ENCODE measurements at places on chromosomes 16 and 17.
A peak's percentile ranks its signal among the peaks of the same experiment; 100 is the strongest.

DNA sequence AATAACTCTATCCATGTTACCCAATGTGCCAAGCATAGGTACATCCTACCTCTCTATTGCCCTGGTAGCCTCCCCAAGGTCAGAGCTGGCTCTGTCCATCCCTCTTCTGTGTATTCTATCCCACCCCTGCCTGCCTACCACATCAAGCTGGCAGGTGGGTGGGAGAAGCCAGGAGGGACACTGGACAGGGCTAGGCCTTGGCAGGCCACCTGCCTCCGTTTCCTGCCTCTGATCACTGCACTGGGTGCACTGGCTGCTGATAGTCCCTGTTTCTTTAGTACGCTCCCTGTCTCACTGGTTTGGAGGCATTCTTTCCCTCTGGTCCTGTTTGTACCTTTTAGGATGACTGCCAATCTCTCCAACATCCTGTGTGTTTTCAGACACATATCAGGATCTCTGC is 12.7 kb downstream of the TK2 start:
- no peak for DNase-seq

GRCh38 chr17:4849011-4849536 is 15.9 kb downstream of the MINK1 start:
- no peak for DNase-seq

DNA sequence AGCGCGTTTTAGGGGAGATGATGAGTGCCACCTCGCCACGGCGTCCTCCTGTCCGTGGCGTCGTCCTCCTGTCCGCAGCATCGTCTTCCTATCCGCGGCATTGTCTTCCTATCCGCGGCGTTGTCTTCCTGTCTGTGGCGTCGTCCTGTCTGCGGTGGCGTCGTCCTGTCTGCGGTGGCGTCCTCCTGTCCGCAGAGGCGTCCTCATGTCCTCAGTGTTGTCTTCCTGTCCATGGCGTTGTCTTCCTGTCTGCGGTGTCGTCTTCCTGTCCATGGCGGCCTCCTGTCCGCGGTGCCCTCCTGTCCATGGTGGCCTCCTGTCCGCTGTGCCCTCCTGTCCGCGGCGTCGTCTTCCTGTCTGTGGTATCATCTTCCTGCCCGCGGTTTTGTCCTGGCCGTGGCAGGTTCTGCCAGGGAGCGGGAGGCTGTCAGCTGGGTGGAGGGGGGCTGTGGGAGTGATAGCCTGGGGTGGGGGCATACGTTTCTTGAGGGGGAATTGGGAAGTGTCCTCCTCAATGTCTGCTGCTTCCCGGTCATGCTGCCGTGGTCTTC is 30.9 kb downstream of the TBCD start:
- DNase-seq, result no peak

- DNase-seq, result no peak
Measured at GRCh38 chr16:72171236-72171635, 719 bp downstream of the PMFBP1 start.

DNA sequence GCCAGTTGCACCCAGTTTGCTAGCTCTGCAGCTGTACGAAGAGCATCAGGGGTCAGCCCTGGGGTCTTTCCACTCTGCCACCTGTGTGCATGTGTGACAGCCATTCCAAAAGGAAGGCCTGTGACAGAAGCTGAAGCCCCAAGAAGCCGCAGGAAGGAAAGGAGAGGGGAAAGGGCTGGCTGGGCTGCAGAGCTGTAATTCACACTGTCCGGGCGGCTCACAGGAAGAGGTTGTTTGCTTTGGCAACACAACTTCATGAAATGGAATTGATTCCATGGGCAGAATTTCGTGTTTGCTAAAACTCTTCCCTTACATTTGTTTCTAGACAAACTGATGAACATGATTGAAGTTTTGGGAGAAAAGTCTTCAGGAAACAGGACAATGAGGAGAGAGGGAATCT is 14.8 kb downstream of the TMEM204 start:
- no peak for DNase-seq

DNA sequence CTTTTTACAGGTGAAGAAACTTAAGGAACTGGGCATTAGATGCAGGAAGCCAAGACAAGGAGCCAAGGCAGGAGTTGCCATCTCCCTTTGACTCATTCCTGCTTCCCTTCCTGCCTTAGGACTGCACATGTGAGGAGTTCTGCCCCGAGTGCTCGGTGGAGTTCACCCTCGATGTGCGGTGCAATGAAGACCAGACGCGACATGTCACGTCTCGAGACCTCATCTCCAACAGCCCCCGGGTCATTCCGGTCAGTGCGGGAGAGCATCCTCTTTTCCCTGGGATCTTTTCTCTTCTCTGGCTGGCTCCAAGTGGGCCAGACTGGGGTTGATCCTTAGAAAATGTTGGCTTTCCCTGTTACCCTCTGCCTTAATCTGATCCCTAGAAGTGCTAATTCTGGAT is 6.6 kb downstream of the POLR2C start:
- DNase-seq, result no peak

GRCh38 chr16:88200896-88201185 is 181.9 kb upstream of the ZNF469 start:
- DNase-seq, result no peak

- no peak for DNase-seq
Measured at GRCh38 chr16:28180655-28181460, 30.9 kb downstream of the XPO6 start.

DNA sequence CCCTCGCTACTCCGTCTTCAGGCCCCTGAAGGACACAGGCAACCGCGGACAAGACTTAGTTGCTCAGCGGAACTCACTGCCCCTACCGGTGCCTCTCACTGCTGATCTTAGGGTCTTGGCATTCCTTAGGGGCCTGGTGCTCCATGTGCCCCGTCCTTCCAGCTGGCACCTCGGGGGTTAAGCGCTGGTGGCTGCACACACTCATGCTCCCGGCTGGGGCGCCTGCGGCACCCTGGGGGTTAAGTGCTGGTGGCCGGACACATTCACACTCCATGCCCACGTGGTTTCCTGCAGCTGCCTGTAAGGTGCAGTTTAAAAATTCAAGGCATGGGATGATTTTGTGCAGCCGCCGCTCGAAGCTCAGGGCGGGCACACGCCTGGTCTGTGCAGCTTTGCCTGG is 45.1 kb downstream of the BAIAP2 start:
- no peak for DNase-seq

GRCh38 chr16:56921571-56921970 is 10.4 kb upstream of the HERPUD1 start:
- DNase-seq, result no peak

DNA sequence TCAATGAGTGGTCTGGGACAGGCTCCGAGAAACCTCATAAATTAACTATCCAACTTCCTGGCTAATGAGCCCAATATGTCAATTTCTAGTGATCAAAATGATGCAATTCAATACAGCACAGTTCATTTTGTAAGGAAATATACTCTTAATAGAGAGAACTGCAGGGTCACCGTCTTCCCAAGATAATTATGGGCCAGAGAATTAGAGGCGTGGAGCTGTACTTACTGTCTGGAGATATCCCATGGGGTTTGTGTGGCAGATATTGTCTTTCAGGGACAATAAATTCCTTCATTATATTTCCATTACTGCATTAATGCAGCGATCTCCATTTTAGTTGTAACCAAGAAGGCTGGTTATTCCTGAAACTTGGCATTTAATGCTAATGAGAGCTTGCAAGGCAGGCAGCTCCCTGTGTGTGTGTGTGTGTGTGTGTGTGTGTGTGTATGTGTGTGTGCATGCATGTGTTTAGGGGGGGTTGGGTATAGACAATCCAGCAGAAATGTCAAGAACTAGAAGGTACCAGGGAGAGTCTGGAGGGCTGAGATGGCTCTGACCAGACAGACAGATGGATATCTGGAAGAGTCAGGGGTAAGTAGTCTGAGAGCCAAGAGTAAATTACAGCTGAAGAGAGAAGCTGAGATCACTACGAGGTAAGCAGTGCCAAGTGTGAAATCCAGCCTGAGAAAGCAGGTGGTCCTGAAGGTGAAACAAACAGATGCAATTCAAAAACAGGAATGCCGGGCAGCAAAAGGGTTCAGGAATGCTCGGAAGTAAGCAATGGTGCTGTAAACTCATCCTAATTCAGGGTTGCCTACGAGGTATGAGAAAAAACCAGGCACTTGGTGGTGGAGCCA is 393.0 kb downstream of the CA10 start:
- DNase-seq, result no peak

DNA sequence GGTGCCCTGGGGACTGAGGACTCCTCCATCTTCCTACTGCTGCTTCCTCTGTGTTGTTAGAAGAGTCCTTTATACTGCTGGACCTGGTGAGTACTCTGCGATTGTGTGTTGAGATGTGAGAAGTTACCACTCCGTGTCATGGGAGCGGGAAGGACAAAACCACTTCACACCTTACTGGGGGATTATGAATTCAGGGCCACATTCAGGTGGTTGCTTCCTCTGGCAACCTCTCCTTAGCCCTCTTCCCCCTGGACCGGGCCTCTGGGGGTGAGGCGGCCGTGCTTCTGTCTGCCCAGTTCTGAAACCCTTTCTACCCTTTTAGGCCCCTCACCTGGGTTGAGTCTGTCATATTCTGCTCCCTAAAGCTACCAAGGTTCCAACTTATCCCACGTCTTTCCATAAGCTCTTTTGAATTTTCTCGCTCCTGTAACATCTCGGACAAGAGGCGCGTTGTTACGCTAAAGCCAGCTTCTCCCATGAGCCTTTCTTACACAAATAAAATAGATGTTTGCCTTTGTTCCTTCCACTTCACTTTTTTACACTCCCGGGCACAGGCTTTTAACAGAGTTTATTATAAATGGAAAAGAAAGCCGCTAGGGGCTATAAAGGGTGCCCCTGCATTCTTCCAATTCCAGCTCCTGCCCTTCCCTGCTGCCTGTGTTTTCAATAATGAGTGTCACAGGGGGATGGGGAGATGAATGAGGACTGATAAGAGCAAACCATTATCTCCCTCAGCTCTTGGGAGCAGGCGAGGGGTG is 20.7 kb upstream of the CDH13 start:
- no peak for DNase-seq

- DNase-seq, result no peak
Measured at GRCh38 chr16:23768581-23768980, 13.8 kb downstream of the CHP2 start.

- no peak for DNase-seq
Measured at GRCh38 chr16:84832488-84833143, 12.8 kb downstream of the CRISPLD2 start.

GRCh38 chr17:9115214-9116191 is 94.2 kb downstream of the NTN1 start:
- DNase-seq, result peak; percentile 36

- DNase-seq, result no peak
Measured at GRCh38 chr17:58184308-58184985, 8.1 kb upstream of the EPX start.

DNA sequence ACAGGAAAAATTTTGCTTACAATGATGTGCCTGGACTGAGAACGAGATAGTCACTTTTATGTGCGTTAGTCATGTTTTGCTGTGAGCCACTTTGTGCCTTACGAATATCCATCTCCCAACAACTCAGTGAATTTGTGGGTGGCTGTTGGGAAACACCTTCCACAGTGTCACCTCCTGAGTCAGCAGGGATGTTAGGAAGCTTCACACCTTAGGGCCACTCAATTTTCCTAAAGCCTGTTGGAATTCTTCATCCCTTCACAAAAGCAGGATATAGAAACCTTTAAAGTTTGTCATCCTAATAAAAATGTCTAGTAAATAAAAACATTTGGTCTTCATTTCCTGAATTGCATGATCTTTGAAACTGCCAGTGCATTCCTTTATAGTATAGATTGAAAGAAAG is 4.3 kb upstream of the KRTAP3-1 start:
- DNase-seq, result no peak

DNA sequence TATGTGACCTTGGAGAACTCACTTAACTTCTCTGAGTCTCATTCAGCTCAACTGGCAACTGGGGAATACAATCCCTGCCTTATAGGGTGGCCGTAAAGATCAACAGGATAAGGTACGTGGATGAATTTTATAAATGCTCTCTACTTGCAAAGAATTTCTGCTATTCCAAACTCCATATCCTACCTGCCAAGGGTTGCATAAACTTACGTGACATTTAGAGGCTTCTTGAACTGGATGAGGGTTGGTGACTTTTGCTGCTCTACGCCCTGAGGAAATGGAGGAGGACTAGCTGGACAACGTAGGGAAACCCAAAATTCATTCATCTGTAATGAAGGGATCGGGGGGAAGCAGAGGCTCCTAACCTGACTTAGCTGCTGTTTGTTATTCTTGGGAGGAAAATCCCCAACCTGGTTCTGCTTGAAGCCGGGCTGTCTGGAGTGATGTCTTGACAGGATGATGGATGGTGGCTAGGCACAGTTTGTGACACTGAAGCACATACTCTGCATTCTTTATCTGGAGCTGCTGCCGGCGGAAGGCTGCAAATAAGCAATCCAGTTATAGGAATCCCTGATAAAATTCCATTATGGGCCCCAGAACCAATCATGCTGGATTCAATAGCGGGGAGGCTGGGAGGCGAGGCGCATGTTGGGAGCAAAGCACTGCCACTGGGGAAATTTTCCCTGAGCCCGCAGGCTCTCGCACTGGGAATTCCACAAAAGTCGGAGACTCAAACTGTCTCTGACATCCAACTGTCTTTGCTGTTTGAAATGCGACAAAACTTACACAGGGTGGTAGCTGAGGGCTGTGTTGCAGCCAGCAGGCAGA is 94.7 kb upstream of the SDK2 start:
- DNase-seq, result no peak

DNA sequence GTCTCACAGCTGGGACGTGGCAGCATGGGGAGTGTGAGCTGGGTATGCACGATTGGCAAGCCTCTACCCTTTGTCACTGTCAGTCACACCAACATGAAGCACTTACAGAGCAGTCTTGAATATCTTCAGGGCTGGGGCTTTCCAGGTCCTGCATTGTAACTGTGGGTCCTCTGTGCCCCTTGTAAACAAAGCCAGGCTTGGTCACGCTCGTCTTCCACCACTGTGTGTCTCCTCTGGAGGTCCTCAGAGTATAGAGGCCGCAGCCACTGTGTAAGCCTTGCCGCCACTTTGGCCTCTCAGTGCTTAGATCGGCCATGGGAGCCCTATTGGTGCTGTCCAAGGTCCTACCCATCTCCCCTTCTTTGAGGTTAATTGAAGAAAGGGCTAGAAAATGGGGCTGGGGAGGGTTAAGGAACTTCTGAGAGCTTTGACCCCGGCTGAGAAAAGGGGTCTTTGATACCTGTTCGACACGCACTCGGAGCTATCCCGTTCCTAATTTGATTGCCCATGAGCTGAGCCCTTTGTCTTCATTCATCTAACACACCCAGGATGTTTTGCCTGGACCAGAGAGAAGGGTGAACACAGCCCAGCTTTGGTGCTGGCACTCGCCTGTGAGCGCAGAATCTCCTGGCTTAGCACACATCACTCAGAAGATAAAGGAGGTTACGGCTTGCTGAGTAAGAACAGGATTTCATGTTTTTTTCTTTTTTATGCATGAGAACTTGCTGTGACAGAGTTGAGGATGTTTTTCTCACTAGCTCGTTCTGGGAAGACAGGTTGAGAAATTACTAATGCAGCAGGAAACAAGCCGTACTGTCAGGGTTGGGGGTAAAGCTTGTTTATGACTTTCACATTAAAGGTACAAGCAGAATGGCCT is 267.9 kb downstream of the CPPED1 start:
- peak; percentile 43 for DNase-seq

GRCh38 chr17:792277-792676 is 10.1 kb downstream of the MRM3 start:
- DNase-seq, result no peak
